ENCODE measurements at places on chromosomes 13 and 19.

- DNase-seq, result peak; percentile 42
These were observed 30.3 kb downstream of the CRYL1 start for GRCh38 chr13:20495087-20496023.

DNA sequence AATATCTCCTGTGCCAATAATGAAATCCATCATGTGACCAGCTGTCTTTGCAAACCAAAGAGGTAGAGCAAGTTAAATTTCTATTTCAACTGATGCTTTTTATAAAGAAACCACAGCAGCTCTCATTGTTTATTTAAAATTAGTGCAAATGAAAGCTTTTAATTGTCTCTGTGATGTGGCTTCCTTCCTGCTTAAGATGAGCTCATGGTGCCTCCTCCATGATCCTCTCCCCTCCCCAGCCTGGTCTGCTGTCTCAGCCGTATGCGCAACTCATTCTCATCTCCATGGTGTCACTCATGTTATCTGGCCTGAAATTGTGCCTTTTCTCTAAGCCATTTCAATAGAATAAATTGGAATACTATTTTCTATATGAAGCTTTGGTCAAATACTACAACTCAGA lies 270.6 kb downstream of the FGF14 start:
- DNase-seq, result no peak

DNA sequence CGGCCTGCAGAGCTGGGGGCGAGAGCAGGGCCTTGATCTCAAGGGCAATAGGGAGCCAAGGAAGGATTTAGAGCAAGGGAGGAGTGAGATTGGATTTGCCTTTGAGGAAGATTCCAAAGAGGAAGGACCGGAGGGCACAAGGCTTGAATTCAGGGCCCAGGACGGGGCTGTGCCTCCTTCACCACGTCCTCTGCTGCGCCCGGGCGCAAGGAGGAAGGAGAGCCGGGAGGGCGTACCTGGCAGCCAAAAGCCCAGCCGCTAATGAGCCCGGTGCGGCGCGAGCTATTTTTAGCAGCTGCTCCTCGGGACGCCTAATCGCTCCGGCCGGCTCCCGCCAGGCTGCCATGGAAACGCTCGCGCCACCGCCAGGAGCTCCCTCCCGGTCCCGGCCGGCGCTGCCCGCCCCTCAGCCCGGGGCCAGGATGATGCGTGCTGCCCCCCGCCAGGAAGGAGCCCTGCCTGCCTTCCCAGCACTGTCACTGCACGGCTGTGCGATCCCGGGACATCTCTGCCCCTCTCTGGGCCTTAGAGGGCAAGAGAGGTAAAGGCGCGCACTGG lies 31.3 kb downstream of the TINCR start:
- no peak for DNase-seq

GRCh38 chr19:18865973-18866799 lies 29.8 kb downstream of the CERS1 start:
- peak; percentile 42 for DNase-seq

GRCh38 chr19:1501200-1501595 lies 10.2 kb downstream of the REEP6 start:
- no peak for DNase-seq

DNA sequence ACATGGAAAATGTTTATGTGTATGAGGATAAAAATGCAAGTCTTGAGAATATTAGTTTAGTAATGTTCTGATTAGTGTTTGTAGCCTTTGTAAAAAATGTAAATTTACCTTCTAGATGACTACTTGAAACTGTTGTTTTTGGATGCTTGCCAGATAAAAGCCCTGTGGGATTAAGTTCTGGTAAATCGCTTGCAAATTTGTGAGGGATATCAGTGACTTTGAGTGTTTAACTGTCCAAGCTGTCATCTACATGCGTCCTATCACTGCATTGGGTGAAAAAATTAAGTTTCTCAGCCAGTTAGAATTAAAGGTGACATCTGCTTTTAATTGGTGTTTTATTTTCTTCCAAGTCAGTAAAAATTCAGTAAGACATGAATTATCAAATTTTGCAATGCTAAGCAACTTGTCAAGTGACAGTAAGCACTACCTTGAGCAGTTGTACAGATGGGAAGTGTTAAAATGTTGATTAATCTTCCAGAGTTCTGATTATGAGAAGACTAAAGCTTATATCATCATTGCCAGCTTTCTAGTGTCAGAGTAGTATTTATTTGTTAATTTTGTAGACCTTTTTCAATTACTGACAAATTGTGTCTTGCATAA lies 88.0 kb downstream of the PCCA start:
- no peak for DNase-seq

DNA sequence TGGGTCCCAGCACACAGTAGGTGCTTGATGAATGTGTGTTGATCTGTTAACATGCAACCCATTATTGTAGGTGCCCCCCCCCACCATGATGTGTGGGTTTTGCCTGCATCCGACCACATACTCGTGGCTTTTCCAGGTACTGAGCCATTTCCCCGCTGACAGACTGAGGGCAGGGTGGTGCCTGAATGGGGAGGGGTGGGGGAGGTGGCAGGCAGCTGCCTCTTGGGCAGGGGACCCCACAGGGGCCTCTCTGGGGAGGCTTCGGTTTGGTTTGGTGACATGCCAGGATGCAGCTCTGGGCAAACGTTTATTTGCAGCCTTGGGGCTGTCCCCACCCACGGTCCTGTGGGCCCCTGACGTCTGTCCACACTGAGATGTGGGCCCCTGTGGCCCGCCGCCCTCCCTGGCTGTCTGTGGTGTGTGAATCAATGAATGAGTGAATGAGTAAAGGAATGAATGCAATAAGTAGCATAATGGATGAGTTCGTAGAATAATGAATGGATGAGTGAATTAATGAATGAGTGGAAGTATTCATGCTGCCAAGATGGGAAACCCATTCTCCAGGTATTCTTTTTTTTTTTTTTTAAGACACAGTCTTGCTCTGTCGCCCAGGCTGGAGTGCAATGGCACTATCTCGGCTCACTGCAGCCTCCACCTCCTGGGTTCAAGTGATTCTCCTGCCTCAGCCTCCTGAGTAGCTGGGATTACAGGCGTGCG lies 9.0 kb upstream of the JUND start:
- DNase-seq, result peak; percentile 84

DNA sequence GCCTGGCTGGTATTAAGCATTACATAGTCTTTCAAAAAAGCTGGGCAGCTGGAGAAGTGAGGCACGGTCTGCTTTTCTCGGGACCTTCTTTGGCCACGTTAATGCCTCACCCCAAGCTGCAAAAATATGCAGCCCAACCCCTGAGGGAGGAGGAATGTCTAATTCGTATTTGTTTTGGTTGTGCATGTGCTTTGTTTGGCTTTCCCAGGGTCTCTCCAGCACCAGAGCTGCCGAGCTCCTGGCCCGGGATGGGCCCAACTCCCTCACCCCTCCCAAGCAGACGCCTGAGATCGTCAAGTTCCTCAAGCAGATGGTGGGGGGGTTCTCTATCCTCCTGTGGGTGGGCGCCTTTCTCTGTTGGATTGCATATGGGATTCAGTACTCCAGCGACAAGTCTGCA lies 7.9 kb downstream of the ATP12A start:
- no peak for DNase-seq

GRCh38 chr13:95030821-95031343 lies 270.4 kb downstream of the ABCC4 start:
- no peak for DNase-seq

DNA sequence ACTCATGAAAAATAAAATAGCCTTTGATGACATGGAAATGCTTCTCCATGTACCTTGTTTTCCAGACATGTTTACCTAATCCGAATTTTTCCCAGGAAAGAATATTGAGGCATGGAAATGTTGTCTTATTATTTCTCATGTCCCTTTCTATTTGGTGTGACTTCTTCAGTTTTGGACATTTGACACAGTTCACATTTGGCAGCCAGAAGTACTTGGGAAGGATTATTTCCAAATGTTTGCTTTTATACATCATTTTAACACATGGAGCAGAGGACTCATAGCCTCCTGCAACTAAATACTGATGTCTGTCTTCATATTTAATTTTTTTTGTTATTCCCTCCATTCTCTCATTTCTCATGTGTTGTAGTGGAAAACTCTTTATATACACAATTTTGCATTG lies 94.3 kb downstream of the POSTN start:
- DNase-seq, result no peak
